ENCODE measurements at places on chromosomes 3 and 15.

DNA sequence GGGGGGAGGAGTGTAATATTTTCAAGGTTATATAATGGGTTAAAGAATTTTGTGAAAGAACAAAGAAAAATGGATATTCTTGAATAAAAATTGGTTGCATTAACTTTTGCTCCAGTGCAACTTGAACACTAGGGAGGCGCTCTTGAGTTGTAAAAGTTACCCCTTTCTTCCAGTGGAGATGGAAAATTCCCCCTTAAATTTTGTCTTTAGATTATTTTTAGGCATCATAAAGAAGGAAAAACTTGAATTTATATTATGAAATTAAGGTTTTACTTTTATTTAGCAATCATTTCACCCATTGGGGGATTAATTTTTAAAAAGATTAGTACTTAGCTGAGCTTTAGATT is 550 bp upstream of the CHD2 start:
- DNase-seq, result no peak

- DNase-seq, result no peak
These were observed 124.0 kb downstream of the NTRK3 start for GRCh38 chr15:88132499-88132898.

GRCh38 chr3:169812332-169813235 is at the start of the genes LRRC34 and LRRIQ4:
TSS of gene LRRC34 (minus strand) at chr3:169812904. CDS start at chr3:169812548, 356 bp downstream.
TSS of gene LRRIQ4 (plus strand) at chr3:169812870. CDS start at chr3:169821922, 9,052 bp downstream.
- DNase-seq, result peak; percentile 9

- DNase-seq, result no peak
These were observed 4.8 kb upstream of the ARPIN start for GRCh38 chr15:89917442-89918101.

DNA sequence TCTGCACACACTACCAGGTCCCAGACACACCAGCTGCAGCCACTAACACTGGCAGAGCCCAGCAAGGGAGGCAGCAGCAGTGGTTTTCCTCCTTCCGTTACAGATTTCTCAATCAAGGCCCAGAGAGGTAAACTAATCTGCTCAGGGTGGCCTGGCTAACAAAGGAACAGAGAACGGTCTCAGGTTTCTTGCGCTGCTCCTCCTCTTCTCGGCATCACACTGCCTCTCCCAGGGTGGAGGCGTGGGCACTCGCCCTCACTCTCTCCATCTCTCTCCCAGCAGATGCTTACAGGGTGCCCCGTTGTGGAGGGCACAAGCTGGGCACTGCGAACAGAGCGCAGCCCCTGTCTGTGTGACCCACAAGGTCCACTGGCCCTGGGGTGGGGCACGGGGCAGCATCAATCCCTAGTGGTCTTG is 228.7 kb downstream of the VPS13C start:
- DNase-seq, result no peak

DNA sequence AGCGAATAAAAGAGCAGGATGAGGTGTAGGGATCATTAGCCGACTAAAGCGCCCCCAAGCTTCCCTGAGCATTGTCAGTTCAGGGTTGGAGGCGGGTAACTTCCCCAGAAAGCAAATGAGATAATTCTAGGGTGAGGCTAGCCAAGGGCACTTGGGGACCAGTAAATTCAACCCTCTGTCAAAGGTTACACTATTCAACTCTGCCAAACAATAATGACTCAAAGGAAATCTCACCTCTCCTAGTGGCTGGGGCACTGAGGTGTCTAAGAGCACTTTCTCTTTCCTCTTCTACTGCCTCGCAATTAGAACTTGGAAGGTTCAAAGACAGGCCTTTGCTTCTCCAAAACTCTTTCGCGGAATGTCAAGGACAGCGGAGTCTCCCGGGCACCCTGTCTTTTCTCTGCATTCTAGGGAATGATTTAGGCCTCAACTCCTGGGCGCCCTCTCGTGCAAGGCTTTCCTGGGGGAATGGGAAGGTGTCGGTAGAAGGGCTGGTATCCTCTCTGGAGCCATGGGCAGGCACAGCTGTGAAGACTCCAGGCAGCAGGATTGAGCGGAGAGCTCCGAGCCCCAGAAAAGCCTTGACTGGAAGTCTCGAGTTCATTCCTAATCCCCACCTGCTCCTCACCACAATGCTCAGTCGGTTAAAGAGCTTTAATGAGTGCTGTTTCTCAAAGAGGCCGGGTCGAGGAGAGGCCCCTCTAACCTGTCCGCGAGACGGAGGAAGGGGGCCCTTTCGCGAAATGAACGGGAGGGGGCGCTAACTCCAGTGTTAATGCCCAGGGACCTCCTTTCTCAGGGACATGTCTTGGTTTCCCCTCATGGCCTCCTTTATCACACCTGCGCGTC is 21.9 kb downstream of the ZIC4 start:
- no peak for DNase-seq

GRCh38 chr3:113210604-113211329 is 590 bp upstream of the BOC start:
- DNase-seq, result no peak

GRCh38 chr15:64111679-64112050 is 15.9 kb downstream of the SNX1 start:
- no peak for DNase-seq

DNA sequence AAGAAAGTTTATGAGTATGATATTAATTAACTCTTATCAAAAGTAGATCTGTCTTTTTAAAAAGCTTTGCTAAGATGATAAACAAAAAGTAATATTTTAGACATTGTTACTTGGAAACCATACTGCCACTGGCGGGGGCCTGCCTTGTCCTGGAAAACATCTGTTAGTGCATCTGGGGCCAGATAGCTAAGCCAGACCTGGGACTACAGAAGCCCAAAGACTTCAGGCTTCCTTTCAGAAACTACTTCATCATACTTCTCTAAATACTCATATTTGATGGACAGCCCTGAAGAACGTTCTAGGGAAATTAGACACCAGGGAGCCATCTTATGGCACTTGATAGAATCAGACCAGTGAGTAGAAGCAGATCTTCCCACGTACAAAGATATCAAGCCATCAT is 795.4 kb upstream of the SEMA6D start:
- DNase-seq, result no peak

DNA sequence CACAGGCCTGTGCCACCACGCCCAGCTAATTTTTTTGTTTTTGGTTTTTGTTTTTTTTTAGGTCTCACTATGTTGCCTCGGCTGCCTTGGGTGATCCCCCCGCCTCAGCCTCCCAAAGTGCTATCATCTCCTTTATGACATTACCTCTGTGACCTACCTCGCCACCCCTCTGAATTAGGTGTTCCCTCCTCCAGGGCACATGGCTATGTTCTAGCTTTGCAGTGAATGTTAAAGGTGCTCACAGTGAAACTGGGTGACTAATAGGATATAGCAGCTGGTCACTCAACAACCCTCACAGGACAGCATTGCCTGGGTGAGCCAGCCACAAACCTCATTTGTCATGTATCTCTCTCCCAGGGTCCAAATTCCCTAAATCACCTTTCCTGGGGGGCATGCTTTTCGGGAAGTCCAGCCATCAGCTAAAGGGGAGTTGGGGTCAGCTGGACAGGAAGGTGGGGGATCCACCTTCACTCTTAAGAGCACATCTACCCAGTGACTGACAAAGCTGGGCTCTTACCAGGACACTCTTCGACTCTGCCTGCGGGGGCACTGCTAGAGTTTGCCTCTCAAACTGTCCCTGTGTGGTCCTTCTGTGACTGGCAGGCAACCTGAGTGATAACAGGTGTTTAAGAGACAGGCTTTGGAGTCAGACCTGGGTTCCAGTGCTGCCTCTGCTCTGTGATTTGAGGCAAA is 1.6 kb upstream of the TTLL3 start:
- no peak for DNase-seq

DNA sequence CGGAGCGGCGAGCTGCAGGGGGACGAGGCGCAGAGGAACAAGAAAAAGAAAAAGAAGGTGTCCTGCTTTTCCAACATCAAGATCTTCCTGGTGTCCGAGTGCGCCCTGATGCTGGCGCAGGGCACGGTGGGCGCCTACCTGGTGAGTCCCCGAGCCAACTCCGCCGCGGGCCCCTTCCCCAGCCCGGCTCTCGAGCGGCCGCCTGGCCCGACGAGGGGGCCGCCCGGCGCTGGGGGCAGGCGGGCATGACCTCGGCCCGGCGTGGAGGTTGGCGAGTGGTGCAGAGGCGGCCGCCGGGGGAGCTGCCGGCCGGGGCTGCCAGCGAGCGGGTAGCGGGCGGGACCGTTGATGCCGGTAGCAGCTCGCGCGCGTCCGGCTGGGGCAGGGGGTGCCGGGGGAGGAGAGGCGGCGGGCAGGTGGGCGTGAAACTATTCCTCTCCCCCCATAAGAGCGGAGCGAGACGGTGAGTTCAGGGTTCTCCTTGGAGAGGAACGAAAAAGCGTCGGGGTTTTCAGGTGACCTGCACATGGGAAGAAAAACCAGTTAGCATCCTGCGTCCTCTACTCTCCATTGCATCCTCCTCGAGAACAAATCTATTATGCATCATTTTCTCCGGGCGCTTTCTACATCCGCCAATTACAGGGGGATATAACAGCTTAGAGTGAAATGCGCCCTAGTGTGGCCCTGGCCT is 585 bp downstream of the SLCO3A1 start:
- no peak for DNase-seq

- no peak for DNase-seq
These were observed 336.4 kb downstream of the SI start for GRCh38 chr3:164741869-164742268.

GRCh38 chr15:83285979-83286553 is 1.6 kb upstream of the BNC1 start:
- DNase-seq, result no peak

GRCh38 chr3:178059836-178060235 is 476.4 kb upstream of the KCNMB2 start:
- DNase-seq, result no peak

- no peak for DNase-seq
These were observed 42.2 kb downstream of the RIOX2 start for GRCh38 chr3:97930018-97930417.

DNA sequence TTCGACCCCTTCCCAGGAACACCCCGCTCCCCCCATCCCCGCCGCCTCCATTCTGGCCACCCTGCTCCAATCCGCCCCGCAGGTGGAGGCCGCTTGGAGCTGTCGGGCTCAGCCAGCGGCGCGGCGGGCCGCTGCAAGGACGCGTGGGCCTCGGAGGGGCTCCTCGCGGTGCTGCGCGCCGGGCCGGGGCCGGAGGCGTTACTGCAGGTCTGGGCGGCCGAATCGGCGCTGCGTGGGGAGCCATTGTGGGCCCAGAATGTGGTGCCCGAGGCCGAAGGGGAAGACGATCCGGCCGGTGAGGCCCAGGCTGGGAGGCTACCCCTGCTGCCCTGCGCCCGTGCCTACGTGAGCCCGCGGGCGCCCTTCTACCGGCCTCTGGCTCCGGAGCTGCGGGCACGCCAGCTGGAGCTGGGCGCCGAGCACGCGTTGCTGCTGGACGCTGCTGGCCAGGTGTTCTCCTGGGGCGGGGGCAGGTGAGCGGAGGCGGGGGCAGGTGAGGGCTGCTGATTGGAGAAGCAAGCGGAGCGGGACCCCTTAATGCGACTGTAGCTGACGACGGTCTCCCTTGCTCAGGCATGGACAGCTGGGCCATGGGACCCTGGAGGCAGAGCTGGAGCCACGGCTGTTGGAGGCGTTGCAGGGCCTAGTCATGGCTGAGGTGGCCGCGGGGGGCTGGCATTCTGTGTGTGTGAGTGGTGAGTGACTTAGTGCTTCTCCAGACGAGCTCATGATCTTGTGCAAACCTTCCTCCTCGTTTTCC is 2.5 kb downstream of the RCCD1 start:
- DNase-seq, result no peak

Measured in activated naive CD8-positive, alpha-beta T cell treated with anti-CD3 and anti-CD28 coated beads, Interleukin-2, amount 50 U/mL, for 16 hours (primary cell).